H9 (cell line): ENCODE measurements at places on chromosomes 7 and 10. TPM values are rescaled to one million over a fixed set of nuclear protein-coding genes. Genes with fewer than 3 reads are reported as not detected.
A peak's percentile ranks its signal among the peaks of the same experiment; 100 is the strongest.

- no peaks in the 10 kb centered on the region for H3K27me3 ChIP-seq
- no peak overlapping the region; the same call in 2 of the 3 replicates for H3K4me3 ChIP-seq
- H3K27ac ChIP-seq = no peak overlapping the region
- DNase-seq = no peak
- H3K36me3 ChIP-seq = peaks cover 46% of the 10 kb centered on the region
- H3K4me1 ChIP-seq = no peaks in the 10 kb centered on the region; the same call in 1 of the 2 replicates
Measured at GRCh38 chr10:74011017-74011416, 13.1 kb downstream of the VCL start.

- H3K4me1 ChIP-seq = no peaks in the 10 kb centered on the region
- H3K36me3 ChIP-seq = peaks cover 39% of the 10 kb centered on the region
- DNase-seq = peak; percentile 87
Measured at GRCh38 chr7:102125127-102125596, 161.5 kb upstream of the SH2B2 start.

TMEM178B gene
- 9.3 and 11.3 TPM in 2 replicates for total RNA-seq

DNA sequence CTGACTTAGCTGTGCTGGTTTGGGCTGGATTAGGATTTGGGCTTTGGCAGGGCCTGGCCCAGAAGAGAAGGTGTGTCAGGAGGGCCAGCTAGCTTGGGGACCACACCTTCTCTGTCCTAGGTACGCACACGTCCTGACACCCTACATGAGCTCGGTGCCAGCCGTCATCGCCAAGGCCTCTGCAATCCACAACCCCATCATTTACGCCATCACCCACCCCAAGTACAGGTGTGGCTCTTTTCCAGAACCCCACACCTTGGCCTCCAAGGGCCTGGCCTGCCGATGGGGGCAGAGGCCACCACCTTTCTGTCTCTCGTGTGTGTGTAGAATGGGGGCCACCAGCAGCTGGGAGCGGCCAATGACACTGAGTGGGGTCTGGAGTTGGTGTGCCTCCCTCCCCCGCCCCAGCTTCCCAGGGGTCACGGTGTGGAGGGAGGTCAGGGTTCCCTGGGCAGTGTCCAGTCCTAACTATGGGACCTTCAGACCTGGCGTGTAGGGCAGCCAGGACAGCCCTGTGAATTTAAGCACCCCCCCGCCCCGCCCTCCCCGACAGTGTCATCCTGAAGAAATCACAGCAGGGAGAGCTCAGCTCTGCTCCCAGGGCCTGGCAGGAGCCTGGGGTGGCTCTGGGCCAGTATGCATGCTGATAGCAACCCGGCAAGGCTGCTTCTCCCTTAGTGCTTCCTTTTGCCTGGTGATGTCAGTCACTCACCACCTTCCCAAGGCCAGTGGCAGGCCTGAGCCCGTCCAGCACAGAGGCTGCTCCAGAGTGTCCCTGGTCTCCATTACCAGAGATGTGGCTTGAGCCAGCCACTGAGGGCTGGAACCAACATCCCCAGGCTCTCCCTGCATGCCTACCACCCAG lies 6.9 kb upstream of the LDB3 start:
- no peaks in the 10 kb centered on the region for H3K36me3 ChIP-seq
- no peak overlapping the region for H3K4me3 ChIP-seq
- H3K4me1 ChIP-seq = no peaks in the 10 kb centered on the region
- no peak overlapping the region for H3K27ac ChIP-seq
- DNase-seq = no peak
- no peaks in the 10 kb centered on the region for H3K27me3 ChIP-seq

DNA sequence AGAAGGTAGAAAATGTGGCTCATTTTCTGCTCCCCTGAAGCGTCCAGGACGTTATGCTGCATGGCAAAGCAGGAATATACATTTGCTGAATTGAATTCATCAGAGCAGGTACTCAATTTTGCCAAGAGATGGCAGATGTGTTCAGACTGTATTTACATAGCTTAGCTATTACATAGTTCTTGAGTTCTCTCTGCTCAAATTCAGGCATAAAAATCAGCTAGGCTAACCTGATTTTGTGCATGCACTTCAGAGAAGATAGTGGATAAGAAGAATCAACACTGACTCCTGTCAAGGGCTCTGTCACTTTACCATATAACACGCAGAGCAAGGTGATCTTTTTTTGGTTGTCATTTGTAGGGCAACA lies 209.2 kb upstream of the FAM3C start:
- H3K27me3 ChIP-seq = no peaks in the 10 kb centered on the region; the same call in 1 of the 2 replicates
- DNase-seq = no peak
- H3K4me1 ChIP-seq = no peaks in the 10 kb centered on the region
- no peaks in the 10 kb centered on the region for H3K36me3 ChIP-seq
- H3K27ac ChIP-seq = no peak overlapping the region
- H3K4me3 ChIP-seq = no peak overlapping the region

- DNase-seq = no peak
- peaks cover 42% of the 10 kb centered on the region for H3K36me3 ChIP-seq
- H3K27me3 ChIP-seq = no peaks in the 10 kb centered on the region
- peaks cover 3% of the 10 kb centered on the region; the same call in 1 of the 2 replicates for H3K4me1 ChIP-seq
- H3K4me3 ChIP-seq = no peak overlapping the region
- H3K27ac ChIP-seq = no peak overlapping the region
Measured at GRCh38 chr10:95254629-95255028, 36.2 kb downstream of the PDLIM1 start.

- H3K36me3 ChIP-seq = peaks cover 2% of the 10 kb centered on the region; the same call in 2 of the 3 replicates
- H3K27me3 ChIP-seq = no peaks in the 10 kb centered on the region
- no peak overlapping the region for H3K4me3 ChIP-seq
- DNase-seq = no peak
- peaks cover 5% of the 10 kb centered on the region; the same call in 1 of the 2 replicates for H3K4me1 ChIP-seq
Measured at GRCh38 chr10:66378117-66378876, 547.5 kb upstream of the LRRTM3 start.

H2BK1 gene
- total RNA-seq = 0.97 TPM in 1 of 2 replicates, not detected in the other

DRGX gene
- not detected in 2 replicates for total RNA-seq

- no peak overlapping the region for H3K4me3 ChIP-seq
- no peaks in the 10 kb centered on the region for H3K4me1 ChIP-seq
- H3K27ac ChIP-seq = no peak overlapping the region
Measured at GRCh38 chr7:81013083-81013817, 94.4 kb upstream of the SEMA3C start.

GRCh38 chr7:101163279-101164070 lies 1.9 kb downstream of the VGF start:
- peaks cover 14% of the 10 kb centered on the region; the same call in 1 of the 2 replicates for H3K4me1 ChIP-seq
- peak overlapping the region; percentile 87 for H3K4me3 ChIP-seq
- no peaks in the 10 kb centered on the region for H3K36me3 ChIP-seq

NRCAM gene
- 1.8 and 2.3 TPM in 2 replicates for total RNA-seq

PRSS37 gene
- total RNA-seq = not detected in 2 replicates

SVOPL gene
- 1.1 and 1.4 TPM in 2 replicates for total RNA-seq

- 0 out of 2 replicates have a peak, but pooled peaks cover under 1% of the 10 kb centered on the region for H3K4me1 ChIP-seq
- H3K27ac ChIP-seq = no peak overlapping the region
- no peaks in the 10 kb centered on the region for H3K27me3 ChIP-seq
- H3K36me3 ChIP-seq = peaks cover 6% of the 10 kb centered on the region; the same call in 2 of the 3 replicates
- H3K4me3 ChIP-seq = no peak overlapping the region
- no peak for DNase-seq
Measured at GRCh38 chr7:141193066-141193465, 119.2 kb downstream of the TMEM178B start.

NUP42 gene
- total RNA-seq = 34.9 and 36.5 TPM in 2 replicates

DNA sequence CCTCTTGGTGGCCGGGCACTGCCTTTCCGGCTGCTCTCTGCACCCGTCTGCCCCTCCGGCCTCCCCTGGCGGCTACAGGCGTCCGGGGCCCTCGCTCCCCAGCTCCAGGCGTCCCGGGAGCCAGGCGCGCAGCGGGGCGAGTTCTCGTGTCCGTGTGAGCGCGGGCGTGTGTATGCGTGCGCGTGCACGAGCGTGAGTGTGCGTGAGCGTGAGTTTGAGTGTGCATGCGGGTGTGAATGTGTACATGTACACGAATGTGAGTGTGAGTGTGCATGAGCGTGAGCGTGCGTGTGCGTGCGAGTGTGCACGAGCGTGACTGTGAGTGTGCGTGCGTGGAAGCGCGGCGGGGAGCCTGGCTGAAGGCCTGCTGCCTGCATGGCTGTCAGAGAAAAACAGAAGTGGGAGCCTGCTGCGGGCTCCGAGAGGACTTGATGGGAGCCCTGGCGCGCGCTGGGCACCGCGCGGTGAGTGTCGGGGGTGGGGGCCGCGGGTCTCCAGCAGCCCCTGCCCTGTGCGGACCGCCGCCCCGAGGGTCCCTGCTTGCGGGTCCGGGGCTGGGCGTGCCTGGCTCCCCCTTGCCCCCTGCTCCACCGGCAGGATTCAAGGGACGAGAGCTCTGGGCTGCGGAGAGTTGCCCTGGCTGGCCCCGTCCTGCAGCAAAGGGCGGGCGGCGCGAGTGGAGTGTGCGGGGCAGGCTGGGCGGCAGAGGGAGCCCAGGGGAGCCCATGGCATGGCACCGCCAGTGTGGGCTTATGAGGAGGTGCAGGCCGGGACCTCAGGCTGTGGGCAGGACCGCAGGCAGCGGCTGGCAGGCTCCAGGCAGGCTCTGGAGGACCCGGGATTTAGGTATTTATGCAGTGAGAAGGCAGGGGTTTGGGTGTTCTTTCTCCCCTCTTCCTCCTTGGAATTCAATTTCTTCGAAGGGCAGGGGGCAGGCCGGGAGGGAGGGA lies 75.8 kb upstream of the EN2 start:
- H3K4me1 ChIP-seq = no peaks in the 10 kb centered on the region; the same call in 1 of the 2 replicates
- DNase-seq = no peak
- peak overlapping the region; percentile 72 for H3K4me3 ChIP-seq

DNA sequence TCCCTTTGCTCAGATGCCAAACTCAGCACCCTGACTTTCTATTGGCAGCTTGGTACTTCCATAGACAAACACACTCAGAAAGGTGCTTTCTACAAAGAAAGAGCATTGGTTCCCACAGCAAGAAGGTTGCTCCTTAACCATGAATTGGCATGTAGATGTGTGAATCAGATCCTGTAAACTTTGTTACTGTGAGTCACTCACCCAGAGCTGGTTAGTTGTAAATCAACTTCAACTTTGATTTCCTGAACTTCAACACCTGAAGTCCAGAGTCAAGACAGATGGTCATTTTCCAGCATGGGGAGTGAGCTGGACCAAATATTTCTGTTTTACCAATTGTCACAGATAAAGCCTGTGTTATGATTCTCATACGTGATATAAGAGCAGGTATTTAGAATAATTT lies 797.2 kb downstream of the TNS3 start:
- H3K27ac ChIP-seq = no peak overlapping the region
- H3K36me3 ChIP-seq = peaks cover 5% of the 10 kb centered on the region; the same call in 1 of the 2 replicates
- H3K4me1 ChIP-seq = no peaks in the 10 kb centered on the region
- no peak overlapping the region for H3K4me3 ChIP-seq
